Karpas-422 (cell line): ENCODE measurements at places on chromosomes 2 and 18. TPM values are rescaled to one million over a fixed set of nuclear protein-coding genes. Genes with fewer than 3 reads are reported as not detected.

Gene CDH2
- total RNA-seq = not detected in 2 replicates

DNA sequence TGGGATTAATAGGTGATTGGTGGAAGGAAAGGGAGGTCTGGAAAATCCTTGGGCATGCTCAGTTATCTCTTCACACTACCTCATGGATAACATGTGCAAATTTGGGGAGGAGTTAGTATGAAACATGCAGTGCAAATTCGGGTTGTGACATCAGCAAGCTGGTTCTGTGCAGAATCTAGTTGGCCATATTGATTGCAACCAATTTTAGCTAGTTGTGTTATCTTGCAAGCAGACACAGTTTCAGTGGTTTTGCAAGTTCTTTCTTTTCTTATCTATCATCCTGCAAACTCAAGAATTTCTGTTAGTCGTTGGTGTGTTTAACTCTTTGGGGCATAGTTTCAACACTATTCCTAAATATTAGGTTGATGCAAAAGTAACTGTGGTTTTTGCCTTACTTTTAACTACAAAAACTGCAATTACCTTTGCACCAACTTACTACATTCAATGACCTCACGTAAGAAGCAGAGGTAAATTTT lies 135.4 kb downstream of the PTH2R start:
- no peak for DNase-seq

DNA sequence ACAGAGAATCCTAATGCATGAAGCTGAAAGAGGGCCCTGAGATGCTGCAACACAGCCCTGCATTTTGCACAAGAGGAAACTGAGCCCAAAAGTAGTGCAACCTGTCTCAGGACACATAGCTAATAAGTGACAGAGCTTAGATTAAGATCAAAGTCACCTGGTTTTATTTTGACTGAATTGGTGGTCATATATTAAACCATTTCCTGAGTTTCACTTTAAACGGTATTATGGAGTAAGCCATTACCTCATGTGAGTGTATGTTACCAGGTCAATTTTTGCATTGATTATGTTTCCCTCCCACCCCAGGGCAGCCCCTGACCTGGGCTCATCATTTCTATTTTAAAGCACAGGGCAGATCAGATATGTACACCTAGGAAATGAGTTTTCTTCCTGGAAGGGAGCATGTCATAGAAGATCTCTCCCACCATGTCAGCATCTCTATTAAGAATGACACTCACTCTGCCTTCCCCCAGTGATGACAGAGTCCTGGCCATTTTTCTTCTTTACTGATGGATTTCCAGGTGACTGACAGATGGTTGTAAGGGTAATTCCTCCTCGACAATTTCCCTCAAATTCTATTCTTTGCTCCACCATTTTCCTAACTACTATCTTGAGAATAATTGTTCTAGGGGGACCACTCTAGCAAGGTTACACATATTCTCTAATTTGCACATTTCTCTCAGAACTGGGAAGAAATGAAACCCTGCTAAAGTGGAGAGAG lies 441.3 kb upstream of the SLC14A2 start:
- no peak for DNase-seq

Gene KCNS3
- 1.5 and 2.5 TPM in 2 replicates for total RNA-seq

Gene MTCL1
- total RNA-seq = 0.43 and 2.9 TPM in 2 replicates

GRCh38 chr2:226994775-226995174 lies 158.9 kb downstream of the RHBDD1 start:
- no peak for DNase-seq

- DNase-seq = no peak
These were observed 114.2 kb upstream of the ID2 start for GRCh38 chr2:8567469-8568260.

- no peak for DNase-seq
These were observed 44.9 kb upstream of the REL start for GRCh38 chr2:60836491-60836890.

Gene NDC80
- total RNA-seq = 25.4 and 48.5 TPM in 2 replicates

DNA sequence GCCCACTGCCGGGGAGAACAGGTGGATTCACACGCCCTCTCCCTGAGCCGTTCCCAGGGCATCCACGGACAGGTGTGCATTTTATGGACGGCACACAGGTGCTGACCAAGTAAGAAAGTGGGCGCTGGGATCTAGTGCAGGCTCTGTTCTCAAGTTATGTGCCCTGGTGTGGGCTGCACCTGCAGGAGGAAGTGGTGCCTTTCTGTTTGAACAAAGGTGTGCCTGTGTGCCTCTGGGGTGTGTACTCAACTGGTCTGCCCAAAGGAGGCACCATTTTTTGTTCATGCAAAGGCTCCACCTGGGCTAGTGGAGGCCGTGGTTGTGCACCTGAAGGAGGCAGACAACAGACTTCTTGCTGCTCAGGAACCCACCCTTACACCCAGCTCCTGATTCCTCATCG lies 88.2 kb upstream of the HK2 start:
- no peak for DNase-seq

Gene STARD6
- total RNA-seq = 0.47 TPM in 1 of 2 replicates, not detected in the other

GRCh38 chr2:71419976-71420375 lies 33.4 kb upstream of the DYSF start:
- no peak for DNase-seq

Gene CLEC4F
- not detected in 2 replicates for total RNA-seq

GRCh38 chr2:232929303-232930058 lies 59.4 kb downstream of the SNORC start:
- DNase-seq = no peak

DNA sequence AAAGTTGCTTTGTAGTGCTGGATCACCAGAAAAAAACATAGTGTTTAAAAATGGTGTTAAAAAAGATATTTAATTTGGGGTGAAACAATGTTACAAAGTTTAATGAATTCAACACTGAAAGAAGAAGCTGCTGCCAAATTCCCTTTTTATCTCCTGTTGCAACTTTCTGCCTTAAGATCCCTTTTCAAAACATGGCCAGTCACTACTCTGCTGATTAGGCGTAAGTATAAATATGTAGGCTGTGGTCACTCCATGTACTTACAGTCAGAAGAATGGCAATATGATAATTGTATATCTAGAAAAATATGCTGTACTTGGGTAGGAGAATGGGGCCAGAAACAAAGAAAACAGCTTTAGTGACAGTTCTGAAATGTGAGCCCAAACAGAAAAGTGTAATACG lies 123.5 kb upstream of the ZBTB14 start:
- no peak for DNase-seq

Gene ATG16L1
- total RNA-seq = 18.2 and 20.2 TPM in 2 replicates

DNA sequence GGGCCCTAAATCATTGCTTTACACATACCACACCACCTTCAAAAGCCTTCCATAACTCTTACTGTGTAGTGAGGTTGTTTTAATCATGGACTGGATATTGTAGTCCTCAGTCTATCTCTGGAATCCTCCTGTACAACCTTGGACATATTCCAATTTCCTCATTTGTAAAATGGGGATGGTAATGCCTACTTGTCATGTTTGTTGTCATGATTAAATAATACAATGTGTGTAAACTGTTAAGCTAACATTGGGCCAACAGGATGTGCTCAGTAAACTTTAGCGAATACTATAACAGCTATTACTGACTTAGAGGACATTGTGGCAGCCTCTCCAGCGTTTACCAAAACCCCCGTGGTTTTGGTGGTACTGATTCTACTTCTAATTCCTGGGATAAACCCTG lies 74.7 kb upstream of the PTPRM start:
- DNase-seq = no peak

DNA sequence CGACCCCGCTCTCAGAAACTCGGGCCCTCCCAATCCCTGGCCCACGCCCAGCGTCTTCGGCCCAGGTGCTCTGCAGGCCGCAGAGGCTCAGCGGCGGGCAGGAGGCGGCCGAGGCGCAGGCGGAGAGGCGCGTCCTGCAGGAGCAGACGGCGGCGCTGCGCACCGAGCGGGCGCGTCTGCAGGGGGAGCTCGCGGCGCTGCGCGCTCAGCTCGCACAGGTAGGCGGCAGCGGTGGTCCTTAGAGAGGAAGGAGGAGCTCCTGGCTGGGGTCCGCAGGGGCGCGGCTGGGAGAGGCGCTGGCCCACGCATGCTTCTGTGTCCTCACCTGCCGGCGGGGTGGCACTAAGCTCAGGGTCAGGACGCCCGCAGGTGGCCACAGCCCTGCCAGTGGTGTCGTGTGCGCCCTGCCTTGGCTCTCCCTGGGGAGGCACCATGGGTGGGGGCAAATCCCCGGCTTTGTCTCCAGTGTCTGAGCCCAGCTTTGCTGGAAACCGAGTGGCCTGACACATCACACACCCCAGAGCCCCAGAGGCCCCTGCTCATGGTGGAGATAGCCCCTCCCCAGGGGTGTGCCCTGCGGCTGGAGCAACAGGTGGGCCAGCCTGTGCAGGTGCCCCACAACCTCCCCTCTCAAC lies 14.9 kb upstream of the SNED1 start:
- DNase-seq = peak; percentile 64

DNA sequence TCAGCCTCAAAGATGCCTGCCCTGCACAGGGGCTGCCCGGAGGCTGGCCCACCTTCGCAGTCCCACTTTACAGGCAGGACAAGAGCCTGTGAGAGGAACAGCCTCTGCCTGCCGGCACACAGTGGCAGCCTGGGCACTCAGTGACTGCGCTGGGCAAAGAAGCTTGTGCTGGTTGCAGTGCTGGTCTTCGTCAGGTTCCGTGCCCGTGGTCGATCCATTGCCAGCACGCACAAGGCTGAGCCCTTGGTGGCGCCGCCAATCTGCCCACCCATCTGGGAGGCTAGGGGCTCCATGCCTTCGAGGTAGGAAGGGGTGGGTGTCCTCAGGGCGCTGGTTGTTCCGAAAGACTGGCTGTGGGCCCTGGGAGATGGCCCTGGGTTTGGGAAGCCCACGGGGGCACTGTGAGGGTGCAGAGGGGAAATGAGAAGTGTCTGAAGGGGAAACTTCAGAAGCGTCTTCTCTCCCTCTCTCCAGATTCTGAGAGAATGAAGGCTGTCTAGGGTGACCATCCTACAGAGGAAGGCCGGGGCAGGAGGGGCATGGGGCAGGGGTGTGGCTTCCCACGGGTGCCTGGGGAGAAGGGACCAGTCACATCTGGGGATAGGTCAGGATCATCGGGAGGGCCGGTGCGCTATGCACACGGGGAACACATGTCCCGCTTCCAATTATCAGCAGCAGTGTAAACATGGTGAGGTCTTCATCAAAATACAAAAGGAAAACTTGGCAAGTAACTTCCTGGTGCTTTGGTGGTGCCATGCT lies 49.1 kb upstream of the HS6ST1 start:
- DNase-seq = no peak

DNA sequence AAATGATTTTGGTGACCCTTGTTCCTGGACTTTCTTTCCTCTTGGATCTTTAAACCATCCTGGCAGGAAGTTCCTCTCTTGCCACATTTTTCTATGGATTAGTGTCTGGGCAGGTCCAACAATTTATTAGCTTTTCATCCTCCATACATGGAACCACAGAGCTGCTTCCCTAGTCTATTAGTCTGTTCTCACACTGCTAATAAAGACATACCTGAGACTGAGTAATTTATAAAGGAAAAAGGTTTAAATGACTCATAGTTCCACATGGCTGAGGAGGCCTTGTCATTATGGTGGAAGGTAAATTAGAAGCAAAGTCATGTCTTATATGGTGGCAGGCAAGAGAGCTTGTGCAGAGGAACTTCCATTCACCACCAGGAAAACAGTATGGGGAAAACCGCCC lies 122.9 kb downstream of the DDX1 start:
- no peak for DNase-seq

DNA sequence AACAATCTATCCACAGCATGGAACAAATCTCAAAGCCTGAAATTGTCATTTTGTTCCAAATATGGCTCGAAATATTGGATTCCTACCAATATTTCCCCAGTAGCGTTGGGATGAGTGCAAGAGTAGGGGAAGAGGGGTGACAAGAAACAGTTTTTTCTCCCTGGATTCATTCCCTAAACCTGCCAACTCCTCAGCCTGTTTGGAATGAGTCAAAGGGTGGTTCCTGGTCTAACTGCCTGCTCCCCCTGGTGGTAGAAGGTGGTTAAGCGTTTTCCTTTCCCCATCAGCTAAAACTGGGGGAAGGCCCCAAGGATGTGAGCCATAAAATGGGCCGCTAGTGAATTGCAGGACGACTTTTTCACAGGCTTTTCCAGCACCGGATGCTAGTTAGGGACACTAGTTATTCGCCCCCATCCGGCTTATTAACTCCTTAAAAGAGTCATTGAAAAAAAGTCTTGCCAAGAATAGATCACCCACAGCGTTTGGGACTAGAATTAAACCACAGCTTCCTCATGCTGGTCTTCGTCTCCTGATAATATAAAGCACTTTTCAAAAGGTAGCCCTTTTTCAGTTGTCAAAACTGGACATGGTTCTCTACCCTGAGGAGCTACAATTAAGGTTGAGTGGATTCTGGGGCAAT lies 72.5 kb downstream of the DHRS9 start:
- peak; percentile 78 for DNase-seq

GRCh38 chr2:41871080-41871479 lies 176.7 kb upstream of the PKDCC start:
- no peak for DNase-seq

Gene UGT1A6
- not detected in 2 replicates for total RNA-seq

- DNase-seq = no peak
These were observed 120.9 kb downstream of the DHRS9 start for GRCh38 chr2:169190197-169190775.

Gene PRADC1
- 35.4 and 45.3 TPM in 2 replicates for total RNA-seq

- DNase-seq = no peak
These were observed 239.1 kb downstream of the SCG2 start for GRCh38 chr2:223363085-223363484.

GRCh38 chr2:85326406-85327159 lies 1.2 kb downstream of the TGOLN2 start:
- DNase-seq = peak; percentile 86

Gene CENPA
- total RNA-seq = 10.0 and 21.1 TPM in 2 replicates

- no peak for DNase-seq
These were observed 39.1 kb upstream of the IGFBP2 start for GRCh38 chr2:216594081-216594480.

DNA sequence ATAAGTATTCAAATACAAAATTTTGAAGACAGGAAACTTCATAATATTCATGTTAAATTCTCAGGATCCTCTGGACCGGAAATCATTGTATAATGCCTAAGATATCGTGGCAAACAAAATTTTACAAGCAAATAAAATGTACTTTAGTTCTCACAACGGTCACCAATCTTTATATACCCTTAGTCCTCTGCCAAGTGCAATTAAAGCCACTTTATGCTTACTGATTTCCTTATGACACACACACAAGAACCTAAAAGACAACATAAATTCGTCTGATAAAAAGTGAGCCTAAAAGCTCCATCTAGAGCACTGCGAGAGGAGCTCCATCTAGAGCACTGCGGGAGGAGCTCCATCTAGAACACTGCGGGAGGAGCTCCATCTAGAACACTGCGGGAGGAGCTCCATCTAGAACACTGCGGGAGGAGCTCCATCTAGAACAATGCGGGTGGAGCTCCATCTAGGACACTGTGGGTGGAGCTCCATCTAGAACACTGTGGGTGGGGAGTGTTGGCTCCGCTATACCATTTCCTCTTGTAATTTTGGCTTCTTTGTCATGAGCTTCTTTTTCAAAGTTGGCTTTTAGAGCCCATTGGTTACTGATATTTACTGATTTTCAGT lies 15.9 kb downstream of the ATP8B1 start:
- peak; percentile 32 for DNase-seq
